ENCODE measurements at places on chromosomes 11 and 22.

- no peak for DNase-seq
These were observed 3.6 kb upstream of the TBC1D22A start for GRCh38 chr22:46758867-46759290.

GRCh38 chr11:118618991-118619375, 11.6 kb downstream of the PHLDB1 start:
- DNase-seq: no peak

- no peak for DNase-seq
These were observed 732.5 kb downstream of the DLG2 start for GRCh38 chr11:84894666-84895065.

GRCh38 chr11:10803676-10804075, 5.0 kb downstream of the EIF4G2 start:
- no peak for DNase-seq

DNA sequence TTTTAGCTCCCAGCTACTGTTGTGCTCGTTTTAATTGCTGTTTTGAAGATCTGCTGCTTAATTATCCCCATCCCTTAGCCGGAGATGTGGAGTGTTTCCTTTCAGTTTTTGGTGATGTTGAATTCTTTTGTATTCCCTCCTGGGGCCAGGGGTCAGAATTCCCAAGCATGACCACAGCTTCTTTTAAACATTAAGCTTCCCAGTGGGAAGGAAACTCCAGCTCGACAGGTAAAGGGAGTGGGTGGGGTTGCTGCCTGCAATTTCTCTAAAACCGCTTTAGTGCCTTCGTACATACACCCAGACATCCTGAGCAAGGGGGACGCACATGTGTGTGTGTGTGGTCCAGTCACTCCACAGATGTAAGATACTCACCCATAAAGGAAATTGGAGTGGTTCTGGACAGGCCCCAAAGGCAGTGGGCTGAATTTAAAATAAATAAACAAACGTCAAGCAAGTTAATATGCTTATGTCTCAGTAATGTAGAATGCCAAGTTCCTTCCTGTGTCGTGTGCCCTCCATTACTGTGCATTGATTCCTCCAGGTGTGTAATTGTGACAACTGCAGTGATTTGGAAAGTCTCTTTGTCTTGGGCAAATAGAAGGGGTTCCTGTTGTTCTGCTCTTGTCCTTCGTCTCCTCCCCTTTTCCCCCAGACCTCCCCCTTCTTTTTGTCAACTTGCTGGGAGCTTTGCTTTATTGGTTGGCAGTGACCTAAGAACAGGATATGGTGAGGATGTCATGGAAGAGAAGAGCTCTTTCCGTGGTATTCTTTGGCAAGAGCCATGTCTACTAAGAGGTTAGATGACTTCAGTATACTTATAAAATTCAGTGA, 19.2 kb upstream of the ADSL start:
- DNase-seq: no peak

DNA sequence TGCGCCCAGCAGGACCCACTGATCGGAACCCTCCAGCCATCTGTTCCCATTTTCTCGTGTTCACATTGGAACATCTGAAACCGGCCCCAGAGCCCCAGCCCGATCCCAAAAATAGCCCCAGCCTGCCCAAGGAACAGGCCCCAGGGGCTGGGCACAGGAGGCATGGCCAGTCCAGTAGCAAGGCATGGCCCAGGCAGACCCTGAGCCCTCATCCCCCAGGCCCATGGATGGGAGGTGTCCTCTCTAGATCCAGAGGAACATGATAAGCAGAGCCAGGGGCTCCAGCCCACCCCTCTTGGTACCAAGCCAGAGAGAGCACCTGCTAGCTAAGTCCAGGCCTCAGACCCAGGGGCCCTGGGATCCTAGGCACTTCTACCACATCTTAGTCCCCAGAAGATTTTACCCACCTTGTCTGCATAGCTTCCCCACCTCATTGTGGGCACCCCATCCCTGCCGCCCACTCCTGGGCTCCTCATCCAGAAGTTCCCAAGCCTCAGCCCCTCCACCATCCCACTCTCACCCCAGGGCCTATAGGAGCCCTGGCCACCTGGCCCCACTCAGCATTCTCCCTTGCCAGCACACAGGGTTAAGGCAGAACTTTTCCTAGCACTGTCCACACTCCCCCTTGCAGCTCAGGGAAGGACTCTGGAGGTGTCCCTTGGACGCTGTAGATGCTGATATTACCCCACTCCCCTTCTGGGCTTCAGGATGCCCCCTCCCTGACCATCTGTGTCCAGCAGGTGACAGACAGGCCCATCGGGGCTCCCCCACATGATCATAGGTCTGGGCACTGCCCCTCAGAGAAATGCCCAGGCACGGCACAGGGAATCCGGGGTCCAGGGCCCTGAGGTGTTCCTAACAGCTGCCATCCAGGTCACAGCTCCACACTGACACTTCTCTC, 9.5 kb downstream of the BCL9L start:
- DNase-seq: no peak

DNA sequence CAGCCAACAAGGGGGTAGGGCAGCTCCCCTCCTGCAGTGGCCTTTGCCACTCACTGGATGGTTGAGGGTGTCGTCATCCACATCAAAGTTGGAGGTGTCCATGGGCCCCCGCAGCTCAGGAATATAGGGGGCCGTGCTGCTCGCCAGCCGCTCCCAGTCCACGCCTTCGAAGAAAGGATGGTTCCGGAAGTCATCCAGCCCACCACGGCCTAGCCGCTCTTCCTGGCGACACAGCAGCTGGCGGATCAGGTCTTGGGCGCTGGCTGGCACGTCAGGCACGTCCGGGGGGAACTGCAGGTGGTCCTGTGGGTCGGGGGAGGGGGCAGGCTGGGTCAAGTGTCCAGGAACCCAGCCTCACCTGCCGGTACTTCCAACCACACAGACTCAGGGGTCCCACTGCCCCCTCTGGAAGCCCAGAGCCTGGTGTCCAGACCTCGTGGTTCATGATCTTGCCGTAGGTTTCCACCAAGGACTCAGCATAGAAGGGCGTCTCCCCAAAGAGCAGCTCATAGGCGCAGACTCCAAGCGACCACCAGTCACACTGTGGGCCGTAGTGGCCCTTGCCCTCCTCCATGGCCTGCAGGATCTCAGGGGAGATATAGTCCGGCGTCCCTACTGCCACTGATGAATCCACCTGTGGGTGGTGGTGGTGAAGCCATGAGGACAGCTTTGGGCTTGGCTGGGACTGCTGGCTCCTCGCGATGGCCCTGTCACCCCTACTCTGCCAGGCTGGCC, 5.7 kb downstream of the CDC42BPG start:
- DNase-seq: no peak

DNA sequence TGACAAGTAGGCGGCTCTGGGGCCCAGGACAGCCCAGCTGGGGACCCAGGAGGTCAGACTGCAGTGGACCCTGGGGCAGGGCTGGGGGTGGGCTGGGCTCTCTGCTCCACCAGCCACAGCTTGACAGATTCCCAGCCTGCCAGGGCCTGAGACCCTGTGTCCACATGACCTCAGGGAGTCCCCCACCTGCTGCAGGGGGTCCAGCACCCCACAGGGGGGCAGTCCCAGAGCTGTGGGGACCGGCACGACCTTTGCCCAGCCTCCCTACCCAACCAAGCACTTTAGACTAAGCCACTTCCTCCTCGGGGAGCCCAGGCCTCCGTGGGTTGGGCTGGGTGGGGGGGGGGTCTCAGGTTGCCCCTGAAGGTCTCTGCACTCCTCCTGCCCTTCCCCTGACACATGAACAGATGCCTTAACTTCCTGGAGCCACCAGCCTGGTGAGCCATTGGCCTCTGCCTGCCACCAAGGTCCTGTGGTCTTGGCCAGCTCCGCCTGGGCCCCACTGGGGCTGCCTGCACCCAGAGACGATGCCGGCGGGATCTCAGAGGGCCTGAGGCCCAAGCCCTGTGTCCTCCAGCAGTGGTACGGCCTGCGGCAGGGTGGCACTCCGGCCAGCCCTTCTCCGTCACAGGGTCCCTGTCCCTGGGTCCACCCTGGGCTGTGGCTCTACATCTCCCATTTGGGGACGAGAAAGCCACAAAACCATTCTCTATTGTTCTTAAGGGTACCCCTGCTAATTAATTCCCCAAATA, 3.4 kb downstream of the CCDC188 start:
- DNase-seq: no peak

DNA sequence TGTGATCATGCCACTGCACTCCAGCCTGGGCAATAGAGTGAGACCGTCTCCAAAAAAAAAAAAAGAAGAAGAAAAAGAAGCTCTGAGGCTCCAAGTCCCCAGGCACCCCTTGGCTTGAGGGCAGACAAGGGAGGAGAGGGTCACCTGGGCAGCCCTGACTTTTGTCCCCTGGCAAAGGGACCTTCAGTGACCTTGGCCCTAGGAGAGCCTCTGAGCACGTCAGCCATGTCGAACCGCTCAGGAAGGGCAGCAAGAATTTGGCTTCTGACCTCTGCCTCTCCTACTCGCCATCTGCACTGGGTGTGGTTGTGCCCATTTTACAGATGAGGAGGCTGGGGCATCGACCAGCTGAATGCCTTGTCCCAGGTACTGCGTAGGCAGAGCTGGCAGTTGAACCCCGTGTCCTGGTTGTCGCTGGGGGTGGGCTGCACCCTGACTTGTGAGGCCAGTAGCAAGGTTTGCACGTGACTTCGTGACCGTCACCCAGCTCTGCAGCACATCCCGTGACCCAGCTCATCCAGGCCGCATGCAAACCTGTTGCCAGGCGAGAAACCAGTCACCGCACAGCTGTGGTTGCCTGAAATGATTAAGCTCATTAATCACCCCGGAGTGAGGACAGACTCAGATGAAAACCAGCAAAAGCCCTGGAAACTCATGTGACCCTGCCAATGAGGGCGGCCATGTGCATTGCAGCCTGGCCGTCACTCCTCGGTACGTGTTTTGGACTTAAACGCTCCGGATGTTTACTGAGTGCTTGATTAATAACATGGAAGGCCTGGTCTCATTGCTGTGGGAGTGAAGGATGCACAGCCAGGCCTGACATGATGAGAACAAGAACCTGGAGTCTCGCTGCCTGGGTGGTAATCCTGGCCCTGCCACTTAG, 47.7 kb upstream of the PPP6R3 start:
- DNase-seq: no peak

- DNase-seq: no peak
These were observed 7.6 kb upstream of the RBFOX2 start for GRCh38 chr22:36036167-36036624.

GRCh38 chr11:60950024-60950423, 2.0 kb downstream of the SLC15A3 start:
- DNase-seq: no peak

DNA sequence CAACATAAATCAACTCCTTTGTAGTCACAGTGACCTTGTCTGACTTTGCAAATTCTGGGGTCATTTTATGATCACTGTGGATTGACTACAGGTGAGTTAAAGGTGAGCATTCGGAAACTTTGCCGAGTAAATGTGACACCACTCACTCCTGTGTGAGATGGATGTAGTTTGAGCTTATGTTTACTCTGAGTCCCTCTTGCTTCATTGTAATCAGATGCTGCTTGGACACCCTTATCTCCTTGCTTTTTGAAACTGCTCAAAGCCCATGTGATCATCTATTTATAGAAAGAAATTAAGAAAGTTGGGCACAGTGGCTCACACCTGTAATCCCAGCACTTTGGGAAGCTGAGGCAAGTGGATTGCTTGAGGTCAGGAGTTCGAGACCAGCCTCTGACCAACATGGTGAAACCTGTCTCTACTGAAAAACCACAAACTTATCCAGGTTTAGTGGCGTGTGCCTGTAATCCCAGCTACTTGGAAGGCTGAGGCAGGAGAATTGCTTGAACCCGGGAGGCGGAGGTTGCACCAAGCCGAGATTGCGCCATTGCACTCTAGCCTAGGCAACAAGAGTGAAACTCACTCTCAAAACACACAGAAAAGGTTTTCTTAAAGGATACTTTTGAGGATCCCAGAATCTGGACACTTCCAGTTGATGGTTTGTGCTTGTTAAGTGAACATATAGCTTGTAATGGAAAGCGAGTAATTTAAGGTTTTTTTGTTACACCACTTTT, 7.2 kb downstream of the FAM118A start:
- DNase-seq: no peak

DNA sequence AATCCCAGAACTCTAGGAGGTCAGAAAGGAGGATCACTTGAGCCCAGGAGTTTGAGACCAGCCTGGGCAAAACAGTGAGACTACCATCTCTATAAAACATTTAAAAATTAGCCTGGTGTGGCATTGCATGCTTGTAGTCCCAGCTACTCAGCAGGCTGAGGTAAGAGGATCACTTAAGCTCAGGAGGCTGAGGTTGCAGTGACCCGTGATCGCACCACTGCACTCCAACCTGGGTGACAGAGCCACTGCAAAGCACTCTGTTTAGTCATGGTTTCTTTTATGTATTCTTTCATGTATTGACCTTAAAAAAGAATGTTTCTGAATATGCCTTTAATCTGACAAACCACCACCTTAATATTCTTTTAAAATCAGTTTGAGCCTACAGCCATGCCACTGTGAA, 52.2 kb downstream of the BIRC2 start:
- DNase-seq: no peak

DNA sequence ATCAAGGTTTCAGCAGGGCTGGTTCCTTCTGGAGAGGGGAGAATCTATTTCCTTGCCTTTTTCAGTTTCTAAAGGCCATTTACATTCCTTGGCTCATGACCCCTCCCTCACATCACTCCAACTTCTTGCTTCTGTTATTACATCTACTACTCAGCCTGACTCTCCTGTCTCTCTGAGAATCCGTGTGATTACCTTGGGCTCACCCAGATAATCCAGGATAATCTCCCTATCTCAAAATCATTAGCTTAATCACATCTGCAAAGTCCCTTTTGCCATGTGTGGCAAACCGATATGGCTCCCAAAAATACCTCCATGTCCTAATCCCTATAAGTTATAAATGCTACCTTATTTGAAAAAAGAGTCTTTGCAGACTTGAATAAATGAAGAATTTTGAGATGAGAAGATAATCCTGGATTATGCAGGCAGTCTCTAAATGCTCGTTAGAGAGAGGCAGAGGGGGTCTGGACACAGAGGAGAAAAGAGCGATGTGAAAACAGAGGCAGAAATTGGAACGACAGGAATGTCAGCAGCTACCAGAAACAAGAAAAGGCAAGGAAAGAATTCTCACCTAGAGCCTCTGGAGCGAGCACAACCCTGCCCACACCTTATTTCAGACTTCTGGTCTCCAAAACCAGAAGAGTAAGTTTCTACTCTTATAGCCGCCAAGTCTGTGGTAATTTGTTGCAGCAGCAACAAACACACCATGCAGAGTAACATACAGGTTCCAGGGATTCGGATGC, 23.6 kb upstream of the ARHGAP32 start:
- DNase-seq: no peak

DNA sequence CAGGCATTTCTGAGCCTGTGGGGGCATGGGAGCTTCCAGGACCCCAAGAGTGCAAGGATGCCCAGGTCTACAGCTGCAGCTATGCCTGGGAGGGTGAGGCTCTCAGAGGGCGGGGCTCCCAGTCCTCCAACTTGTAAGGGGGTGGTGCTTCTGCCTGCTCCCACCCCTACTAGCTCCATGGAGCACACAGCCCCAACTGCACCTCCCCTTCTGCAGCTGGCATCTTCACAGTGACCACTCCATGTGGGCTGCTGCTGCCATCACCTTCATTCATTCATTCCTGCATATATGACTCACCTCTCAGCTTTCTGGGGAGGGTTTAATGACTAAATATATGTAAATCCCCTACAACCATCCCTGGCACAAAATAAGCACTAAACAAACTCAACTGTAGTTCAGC, 43.8 kb downstream of the CHST1 start:
- DNase-seq: no peak

- DNase-seq: no peak
These were observed 138.1 kb downstream of the MAML2 start for GRCh38 chr11:96204721-96205459.
